ENCODE measurements at places on chromosomes 2 and 18. TPM values are rescaled to one million over a fixed set of nuclear protein-coding genes. Genes with fewer than 3 reads are reported as not detected.

DNA sequence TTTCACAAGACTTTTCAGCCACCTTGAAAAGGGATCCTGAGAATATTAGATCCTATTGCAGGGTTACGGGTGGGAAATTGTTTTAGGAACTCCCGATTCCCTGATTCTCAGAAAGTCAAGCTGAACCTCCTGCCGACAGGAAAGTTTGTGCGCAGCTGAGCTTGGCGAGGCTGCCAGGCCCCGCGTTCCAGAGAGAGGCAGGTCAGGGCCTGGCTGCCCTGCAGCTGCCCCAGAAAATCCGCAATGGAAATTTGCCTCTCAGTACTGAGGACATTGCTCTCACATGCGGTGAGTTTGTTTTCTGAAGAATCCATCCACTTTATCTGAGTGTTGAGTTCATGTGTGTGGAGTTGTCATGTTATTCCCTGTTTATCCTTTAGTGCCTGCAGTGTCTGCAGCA is 144.2 kb downstream of the RTP5 start:
- DNase-seq: no peak

DNA sequence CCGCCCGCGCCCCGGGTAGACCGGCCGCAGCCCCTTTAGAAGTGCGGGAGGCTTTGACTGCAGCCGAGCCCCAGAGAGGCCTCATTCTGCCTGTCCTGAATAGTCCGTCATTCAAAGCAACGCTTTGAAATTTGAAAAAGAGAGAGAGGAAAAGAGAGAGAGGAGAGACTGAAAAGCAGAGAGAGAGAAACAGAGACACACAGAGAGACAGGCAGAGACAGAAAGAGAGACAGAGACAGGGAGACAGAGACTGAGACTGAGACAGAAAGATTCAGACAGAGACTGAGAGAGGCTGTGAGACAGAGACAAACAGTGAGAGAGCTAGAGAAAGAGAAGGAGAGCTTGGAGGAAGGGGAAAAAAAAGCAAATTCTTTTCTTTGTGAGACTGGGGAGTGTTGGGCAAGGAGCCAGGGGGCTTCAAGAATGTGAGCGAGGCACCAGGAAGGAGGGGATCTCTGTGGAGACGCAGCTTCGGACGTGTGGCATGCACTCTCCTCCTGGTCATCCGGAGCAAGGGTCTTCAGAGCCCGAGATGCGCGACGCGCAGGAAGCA is 73.1 kb downstream of the MYCN start:
- DNase-seq: no peak

- no peak for DNase-seq
These were observed 232.2 kb downstream of the TRIB2 start for GRCh38 chr2:12948961-12949353.

GRCh38 chr18:49441338-49441938 is 19.0 kb downstream of the DYM start:
- no peak for DNase-seq

DNA sequence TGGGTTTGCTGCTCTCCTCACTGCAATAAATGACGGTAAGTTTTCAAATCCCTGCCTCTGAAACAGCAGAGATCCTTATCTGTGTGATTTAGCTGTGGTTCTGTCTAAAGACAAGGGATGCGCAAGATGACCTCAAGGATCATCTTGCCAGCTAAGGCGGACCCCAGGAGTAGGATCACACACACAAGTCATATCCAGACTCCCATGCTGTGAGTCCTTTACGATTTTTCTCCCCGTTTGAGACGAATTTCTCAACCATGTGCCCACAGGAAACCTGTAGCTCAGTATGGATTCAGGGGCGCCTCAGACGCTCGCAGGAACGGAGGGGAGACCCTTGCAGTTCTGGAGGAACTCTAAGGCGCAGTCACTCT is 11.1 kb upstream of the DCTN1 start:
- peak; percentile 20 for DNase-seq

- no peak for DNase-seq
These were observed 63.8 kb downstream of the STRN start for GRCh38 chr2:36902385-36903120.

DNA sequence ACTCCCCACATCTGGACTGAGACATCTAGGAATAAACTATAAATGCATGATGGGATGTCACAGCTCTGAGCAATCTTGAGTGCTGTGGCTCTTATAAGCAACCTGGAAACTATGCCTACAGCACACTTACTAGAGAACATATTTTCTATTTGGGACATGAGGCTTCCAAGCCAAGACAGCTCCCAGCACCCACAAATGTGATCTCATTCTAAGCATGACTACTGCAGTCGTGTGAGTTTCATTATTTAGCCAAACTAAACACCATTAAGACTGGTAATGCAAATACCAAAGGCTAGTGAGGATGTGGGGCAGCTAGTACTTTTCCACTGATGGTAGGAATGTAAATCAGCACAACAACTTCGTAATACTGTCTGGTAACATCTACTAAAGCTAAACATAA is 72.5 kb downstream of the RTTN start:
- peak; percentile 68 for DNase-seq

GRCh38 chr2:27720004-27720551 is 51.4 kb upstream of the MRPL33 start:
- peak; percentile 95 for DNase-seq

DNA sequence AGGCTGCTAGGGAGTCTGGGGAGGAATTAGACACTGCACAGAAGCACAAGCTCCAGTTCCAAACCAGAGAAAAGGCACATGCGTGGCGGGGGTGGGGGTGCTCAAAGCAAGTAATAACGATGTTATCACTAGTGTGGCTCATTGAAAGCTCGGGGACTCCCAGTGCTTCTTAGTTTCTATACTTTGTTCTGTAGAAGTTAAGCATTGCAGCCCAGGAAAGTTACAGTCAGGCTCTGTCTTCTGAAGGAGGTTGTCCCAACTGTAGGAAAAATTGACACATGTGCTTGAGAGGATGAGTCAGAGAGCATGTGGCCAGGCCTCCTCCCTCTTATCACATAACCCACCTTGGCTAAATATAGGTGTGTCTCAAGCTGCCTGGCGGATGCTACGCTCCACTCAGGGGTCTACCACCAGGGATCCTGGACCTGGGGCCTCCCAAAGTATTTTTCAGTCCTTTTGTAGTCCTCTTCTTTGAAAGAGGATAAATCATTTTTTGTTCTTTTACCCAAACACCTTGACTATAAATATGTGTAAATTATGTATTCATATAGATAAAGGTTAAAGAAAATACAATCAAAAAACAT is 3.8 kb downstream of the GALNT5 start:
- DNase-seq: peak; percentile 49

DNA sequence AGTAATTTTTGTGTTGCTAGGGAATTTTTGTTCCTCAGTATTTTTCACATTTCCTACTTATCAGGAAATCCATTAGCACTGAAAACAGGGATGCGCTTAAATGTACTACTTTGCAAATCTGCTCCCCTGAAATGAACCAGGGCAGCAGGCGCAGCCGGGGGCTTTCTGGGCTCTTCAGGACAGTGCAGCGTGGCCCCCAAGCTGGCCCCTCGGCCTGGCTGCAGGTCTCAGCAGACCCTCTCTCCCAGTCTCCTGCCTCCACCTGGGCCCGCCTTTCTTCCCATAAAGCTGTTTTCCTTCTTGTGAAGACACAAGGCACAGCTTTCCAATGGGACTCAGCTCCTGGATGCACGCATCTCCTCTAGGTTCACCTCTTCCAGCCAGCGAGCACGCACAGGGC is 35.3 kb downstream of the EIPR1 start:
- DNase-seq: no peak

- peak; percentile 25 for DNase-seq
These were observed 110.3 kb upstream of the PKDCC start for GRCh38 chr2:41937464-41937906.

GRCh38 chr18:22493940-22494339 is 76.2 kb upstream of the CTAGE1 start:
- no peak for DNase-seq

DNA sequence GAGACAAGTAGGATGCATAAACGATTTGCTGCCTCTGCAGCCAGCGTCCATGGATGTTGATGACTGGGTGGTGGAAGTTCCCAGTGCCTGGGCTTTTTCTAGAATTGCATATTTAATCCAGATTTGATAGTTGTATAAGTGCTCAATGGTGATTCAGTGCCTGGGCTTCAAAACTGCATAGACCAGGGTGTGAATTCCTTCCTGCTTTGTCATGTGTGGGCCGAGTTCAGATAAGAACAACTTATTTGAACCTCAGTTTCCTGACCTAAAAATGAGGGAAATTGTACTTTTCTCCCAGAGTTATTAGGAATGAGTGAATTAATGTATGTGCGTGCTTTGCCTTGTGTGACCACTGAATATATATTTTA is 154.6 kb downstream of the WDSUB1 start:
- DNase-seq: peak; percentile 88

DNA sequence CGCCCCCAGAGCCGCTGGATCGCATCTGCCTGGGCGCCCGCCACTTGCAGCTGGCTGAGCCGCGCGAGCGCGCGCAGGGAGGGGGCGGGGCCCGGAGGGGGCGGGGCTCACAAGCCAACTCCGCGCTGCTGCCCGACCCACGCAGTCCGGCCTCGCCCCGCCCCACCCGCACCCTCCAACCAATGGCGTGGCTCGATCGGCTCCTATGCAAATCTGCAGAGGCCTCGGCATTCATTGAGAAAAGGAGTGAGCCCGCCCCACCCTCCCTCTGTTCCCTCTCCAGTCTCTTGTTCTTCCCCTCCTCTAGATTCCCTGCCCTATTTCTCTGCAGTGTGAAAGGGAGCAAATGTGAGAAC is at the start of gene ALK:
ALK (minus strand) TSS at position 27 of the 356 bp plus-strand sequence. CDS start 927 bp downstream, outside the sequence.
- DNase-seq: peak; percentile 97

DNA sequence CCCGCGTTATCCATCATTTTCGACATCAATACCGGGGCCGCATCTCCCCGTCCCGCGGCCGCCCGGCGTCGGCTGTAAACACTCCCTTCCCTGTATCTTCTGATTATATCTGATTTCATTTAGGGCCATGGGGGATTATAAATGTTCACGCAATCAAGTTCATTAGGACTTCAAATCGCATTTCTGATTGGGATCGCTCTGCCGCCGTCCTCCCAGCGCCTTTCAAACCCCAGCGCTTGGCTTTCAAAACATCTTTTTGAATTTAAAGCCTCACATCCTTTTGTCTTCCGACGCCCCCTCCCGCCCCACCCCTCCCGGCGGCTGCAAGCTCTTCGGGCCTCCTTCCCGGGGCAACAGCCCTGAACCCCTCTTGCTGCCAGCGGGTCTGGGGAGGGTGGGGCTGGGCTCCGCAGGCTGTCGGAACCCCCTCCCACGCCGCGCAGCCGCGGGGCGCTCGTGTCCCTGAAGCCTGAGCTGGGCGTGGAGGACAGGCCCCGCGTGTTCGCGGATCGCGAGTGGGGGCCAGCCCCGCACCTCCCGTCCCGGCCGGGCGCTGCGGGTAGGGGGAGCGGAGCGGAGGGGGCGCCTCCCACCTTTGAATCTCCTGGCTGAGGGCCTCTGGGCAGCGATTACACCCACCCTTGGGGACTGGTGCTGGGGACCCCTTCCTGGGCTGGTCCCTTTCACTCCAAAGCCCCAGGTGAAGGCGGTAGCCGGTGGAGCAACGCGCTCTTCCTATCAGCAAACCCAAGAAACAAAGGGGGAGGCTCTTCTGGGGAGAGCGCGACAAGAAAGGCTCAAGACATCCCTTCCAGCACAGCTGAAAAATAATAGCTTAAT is 11.3 kb upstream of the GBX2 start:
- peak; percentile 63 for DNase-seq

DNA sequence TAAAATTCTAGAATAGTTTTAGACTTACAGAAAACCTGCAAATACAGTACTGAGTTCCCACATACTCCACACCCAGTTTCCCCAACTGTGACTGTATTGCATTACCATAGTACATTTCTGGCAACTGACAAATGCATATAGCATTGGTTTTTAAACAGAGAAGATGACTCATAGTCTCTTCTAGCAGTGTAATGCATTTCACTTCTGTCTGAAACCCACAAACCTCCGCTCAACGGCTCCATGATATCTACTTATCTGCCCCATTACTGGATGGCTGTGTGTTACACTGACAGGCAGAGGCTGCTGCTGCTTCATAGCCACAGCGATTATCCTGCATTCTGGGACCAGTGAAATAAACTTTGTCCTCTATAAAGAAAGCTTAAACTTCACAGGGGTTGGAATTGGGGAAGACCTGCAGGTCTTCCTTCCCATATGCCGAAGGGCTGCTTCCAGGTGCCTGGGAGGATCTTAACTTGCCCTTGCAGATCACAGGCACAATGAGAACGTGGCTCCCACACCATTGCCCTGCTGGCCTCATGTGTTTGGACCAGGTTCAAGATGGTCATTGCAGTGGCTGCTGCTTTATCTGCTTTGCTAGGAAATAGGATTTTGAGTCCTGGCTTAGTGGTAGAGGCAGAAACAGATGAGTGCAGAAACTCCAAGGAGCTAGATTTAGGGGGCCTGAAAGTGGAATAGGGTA is 742.6 kb upstream of the HS6ST1 start:
- peak; percentile 2 for DNase-seq

DNA sequence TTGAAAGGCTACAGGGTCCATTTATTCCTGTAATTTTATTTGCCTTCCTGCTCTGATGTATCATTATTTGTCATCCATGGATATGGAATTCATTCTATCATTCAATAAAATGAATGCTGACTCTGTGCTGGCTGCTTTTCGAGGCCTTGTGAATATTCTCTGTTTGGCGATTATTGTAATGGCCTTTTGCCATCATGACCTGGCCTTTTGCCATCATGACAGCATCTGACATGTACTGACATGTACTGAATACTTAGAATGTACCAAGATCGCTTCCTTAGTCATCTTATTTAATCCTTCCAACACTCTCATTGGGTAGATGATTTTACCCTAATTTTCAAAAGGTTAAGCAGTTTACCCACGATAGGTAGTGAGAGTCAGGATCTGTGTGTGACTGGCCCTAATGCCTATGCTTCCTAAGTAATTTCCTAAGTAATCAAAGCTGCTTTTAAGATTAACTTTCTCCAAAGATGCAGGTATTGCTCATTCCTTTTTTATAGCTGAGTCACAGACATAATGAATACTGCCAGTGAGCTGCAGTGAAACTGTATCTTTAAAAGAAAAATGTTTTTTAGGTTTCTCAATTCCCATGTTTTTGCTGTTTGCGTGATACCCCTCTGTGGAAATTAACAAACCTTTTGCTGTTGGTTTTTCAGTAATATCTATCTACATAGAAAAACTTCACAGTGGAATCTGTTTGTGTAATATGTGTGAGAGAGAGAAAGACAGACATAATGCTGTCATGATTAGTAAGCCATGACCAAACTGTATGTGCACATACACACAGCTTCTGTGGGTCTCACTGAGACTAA is 127.8 kb downstream of the CERS6 start:
- DNase-seq: peak; percentile 46

DNA sequence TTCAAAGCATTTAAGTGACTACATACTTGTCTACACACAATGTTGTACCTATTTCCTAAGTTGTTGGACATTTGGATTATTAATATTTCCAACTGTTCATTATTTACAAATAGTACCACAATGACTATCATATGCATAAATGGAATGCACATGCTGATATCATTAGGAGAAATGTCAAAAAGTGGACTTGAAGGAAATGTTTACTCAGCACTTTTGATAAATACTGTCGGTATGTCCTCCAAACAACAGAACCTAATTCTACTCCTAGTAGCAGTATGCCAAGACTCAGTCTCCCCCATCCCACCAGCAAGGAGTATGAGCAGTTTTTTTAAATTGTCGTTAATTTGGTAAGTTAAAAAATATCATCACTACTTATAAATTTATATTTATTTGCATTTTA is 116.8 kb downstream of the L3MBTL4 start:
- DNase-seq: no peak

Gene UGT1A3
- total RNA-seq: not detected

Gene POTEJ
- total RNA-seq: 0.06 TPM

Gene GALR1
- total RNA-seq: not detected

Gene MYOM1
- total RNA-seq: not detected

Gene PTPRN
- 0.21 TPM for total RNA-seq

Gene CCL20
- 3.8 TPM for total RNA-seq

Gene NETO1
- 4.9 TPM for total RNA-seq
